ENCODE measurements at places on chromosomes 11 and 22. TPM values are rescaled to one million over a fixed set of nuclear protein-coding genes. Genes with fewer than 3 reads are reported as not detected.

Gene YPEL4
- 1.4 TPM for total RNA-seq

Gene AGBL2
- total RNA-seq = 0.83 TPM

Gene CELF1
- total RNA-seq = 65.7 TPM

Gene ANKK1
- total RNA-seq = under 0.01 TPM

Gene MYBPC3
- not detected for total RNA-seq

Gene TRPM5
- total RNA-seq = not detected

Gene GGTLC3
- total RNA-seq = not detected

Gene MDK
- 18.9 TPM for total RNA-seq
